RKO (cell line): ENCODE measurements at places on chromosomes 6 and 20.

GRCh38 chr20:63731410-63731809 is 5.1 kb upstream of the LIME1 start:
- DNase-seq: no peak

- DNase-seq: no peak
These were observed 14.6 kb downstream of the KHDC1 start for GRCh38 chr6:73248192-73248903.

DNA sequence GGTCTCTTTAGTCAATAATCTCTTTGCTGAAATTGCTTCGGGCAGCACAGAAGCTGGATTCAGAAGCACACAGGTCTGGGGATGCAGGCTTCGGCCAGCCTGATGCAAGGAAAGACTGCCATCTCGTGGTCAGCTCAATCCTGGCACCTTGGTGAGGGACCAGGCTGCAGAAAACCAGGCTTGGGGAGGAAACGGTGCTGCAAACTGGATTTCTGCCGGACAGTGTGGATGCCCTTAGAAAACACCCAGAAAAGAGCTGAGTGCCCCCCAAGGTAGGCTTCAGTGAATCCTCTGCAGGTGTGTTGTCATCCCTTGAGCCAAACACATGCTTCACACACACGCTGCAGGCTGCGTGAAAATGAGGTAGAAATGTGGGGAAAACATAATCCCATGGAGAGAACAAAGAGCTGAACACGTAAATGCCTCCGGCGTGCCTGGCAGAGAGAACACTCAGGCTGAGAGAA is 89.8 kb upstream of the PAX1 start:
- peak; percentile 70 for DNase-seq

DNA sequence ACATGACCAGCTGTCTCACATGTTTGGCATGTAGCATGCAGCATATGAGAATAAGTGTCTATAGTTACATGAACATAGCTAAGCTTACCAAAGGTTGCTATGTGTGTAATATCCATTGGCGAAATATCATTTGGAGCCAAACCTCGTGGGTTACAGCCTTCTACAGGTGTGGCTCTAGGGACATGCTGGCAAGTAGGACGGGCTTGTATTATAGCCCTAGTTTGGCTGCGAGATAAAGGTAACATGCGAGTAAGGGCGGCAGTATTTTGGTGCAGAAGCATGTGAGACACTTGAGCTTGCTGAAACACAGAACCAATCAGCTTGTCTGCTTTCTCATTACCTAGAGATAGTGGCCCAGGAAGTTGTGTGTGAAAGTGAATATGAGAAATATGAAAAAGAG is 6.5 kb upstream of the ABHD12 start:
- DNase-seq: no peak

- DNase-seq: no peak
These were observed 43.5 kb downstream of the GOPC start for GRCh38 chr6:117558818-117559217.

DNA sequence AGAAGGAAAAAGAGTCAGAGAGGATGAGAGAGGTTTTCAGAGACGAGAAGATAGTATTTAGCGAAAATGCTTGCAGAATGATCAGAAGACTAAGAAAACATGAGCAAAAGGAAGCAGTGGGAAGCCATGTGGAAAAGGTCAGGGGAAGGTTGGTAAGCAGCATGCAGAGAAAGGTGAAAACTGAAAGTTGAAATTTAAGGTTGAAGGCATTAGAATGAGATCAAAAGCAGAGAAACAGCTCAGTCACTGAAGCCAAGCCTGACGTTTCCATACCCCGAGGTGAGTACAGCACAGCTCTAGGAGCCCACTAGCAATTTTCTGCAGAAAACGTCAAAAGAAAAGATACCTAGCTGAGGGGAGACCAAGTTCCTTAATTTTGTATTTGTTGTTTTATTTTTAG is 19.1 kb upstream of the TFB1M start:
- DNase-seq: no peak

DNA sequence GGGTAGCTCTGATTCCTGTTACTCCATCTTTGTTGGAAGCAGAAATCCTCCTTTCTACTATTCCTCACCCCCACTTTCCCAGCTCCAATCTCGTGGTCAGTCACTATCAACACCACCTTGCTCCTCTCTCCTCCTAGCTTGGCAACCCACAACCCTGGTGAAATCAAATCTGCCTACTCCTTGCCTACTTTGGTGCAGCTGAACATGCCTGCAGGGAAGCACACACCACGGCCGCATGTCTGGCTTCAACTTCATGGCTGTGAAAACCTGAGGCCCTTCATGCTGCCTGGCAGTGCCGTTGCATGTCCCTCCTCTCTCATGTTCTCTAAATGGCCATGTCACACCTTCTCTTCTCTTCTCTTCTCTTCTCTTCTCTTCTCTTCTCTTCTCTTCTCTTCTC is 112.4 kb upstream of the FOXA2 start:
- no peak for DNase-seq
